ENCODE measurements at places on chromosomes 2 and 18.

GRCh38 chr2:70123829-70124116 lies 36.5 kb downstream of the PCBP1 start:
- DNase-seq = no peak

DNA sequence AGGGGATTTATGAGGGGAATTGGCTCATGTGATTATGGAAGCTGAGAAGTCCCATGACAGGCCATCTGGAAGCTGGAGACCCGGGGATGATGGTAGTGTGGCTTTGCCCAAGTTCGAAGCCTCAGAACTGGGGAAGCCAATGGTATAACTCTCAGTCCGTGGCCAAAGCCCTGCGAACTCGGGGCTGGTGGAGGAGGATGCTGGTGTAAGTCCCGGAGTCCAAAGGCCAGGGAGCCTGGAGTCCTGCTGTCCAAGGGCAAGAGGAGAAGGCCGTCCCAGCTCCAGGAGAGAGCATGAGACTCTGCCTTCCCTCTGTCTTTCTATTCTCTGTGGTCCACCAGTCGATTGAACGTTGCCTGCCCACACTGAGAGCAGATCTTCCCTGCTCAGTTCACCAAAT lies 43.2 kb upstream of the CABLES1 start:
- no peak for DNase-seq

- no peak for DNase-seq
Measured at GRCh38 chr2:64325852-64326577, 127.9 kb upstream of the LGALSL start.

DNA sequence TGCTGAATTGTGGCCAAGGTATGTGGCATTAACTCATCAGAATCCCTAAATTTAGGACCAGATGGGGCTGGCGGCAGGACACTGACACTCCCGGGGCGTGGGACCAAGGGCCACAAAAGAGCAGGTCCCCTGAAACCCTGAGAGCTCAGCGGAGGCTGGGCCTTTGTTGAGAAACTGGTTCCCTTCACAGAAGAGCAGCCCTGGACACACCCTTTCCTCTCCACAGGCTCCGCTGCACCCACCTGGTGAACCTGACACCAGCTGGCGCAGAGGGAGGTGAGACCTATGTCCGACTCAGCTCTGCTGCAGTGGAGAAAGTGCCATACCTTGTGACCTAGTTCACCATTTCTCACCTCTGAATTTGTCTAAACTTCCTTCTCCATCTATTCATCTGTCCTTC lies 119.5 kb downstream of the RTP5 start:
- no peak for DNase-seq

DNA sequence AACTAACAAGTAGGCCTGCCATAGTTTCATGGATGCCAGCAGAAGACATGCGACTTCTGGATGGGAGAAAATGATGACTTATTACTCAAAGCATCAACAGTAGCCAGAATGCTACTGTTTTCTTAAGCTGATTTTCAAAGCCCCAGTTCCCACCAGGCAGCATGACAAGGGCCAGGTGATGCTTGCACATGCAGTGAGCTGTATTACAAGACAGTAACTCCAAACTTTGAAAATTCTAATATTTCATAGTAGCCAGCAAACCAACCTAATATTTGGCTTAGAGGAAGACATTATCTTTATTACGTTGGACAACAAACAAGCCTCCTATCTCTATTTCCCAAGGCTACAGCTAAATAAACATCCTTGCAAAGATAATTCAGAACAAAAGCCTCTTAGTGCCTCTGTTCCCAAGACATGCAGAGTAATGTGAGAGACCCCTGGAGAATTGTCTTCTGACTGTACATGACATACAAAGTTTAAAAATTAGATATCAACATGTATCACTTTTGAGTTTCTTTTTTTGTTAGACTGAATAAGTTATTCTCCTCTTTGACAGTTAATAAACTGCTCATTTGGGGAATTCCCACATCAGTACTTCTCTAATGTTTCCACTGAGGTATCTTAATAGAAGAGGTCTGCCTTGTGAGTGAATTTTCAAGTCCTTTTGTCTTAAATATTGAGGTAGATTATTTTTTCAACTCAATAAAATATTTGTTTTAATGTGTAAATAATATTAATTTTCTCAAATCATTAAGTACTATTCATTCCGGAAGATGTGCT lies 367.6 kb upstream of the CWC22 start:
- DNase-seq = no peak

DNA sequence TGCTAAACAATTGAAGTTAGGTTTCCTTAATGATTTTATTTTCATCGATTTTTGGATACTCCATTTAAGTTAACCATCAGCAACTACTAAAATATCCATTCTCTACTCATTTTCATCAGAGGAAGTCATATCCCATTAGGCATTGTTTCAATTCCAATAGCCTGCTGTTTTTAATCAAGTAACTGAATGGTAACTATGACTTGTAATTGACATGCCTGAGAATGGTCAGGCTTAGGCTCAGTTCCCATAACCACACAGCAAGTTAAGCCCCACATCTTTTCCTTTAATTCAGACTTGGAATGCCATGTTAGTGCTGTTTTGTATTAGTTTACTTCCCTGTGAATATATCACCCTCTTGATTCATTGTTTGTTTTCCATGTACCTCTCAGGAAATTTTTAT lies 398.8 kb downstream of the ARHGAP15 start:
- DNase-seq = no peak

GRCh38 chr2:27915191-27915590 lies 24.7 kb downstream of the BABAM2 start:
- DNase-seq = no peak

GRCh38 chr2:239200646-239201530 lies 199.9 kb downstream of the HDAC4 start:
- DNase-seq = no peak

- no peak for DNase-seq
Measured at GRCh38 chr2:4656326-4656725, 953.0 kb downstream of the DCDC2C start.

DNA sequence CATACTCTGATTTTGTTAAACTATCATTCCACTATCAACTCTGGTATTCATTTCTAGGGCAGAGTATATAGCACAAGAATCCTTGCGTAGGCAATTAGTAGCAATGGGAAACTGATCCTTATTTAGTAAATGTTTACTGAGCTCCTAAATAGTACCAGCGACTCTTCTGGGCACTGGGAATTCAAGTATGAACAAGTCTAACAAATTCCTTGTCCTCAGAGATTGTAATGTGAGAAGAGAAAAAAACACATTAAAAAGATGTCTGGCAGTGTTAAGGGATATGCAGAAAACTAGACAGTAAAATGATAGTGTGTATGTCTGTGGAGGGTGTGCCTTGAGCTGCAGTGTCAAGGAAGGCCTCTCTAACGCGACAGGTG lies 721 bp downstream of the METTL5 start:
- DNase-seq = no peak

GRCh38 chr2:45145073-45145899 lies 136.0 kb upstream of the SIX2 start:
- DNase-seq = no peak

DNA sequence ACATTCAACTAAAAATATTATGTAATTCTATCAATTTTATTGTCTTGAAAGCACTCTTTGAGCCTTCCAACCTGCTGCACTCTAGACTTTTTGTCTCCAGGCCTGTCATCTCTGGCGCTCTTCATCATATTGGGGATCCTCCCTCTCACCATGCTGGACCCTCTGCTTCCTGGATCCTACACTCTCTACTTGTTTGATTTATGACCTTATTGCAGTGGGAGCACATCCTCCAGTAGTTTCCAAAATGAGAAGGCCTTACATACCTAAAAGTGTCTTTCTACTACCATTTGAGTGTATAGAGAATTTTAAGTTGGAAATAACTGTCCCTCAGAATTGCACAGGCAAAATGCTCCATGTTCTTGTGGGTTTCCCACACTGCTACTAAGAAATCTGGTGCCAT lies 25.2 kb downstream of the PNO1 start:
- no peak for DNase-seq

DNA sequence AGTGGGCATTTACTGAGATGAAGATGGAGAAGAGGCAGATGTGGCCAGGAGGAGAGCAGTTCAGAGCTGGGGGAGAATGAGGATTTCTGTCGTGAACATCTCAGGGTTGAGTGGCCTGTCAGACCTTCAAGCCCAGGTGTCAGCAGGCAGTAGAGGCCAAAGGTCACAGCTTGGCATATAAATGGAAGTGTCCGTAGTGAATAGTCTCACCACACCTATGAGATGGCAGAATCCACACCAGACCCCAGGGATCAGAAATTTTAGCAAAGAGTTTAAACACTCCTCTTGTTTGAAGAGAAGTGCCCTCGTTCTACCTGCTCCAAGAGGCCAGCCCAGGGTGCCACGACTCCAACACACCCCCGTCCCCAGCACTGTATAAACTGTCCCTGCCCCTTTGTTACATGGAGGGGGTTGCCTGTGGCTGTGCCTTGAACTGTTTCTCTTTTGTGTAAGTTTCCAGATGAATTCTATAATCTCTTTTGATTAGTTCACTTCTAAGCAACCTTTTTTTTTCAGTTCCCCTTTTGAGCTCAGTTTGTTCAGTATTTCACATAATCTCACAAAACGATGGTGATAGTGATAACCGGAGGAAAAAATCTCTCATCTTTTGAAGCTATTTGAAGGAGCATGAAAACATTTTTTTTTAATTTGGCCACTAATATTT lies 69.0 kb upstream of the TTC39C start:
- no peak for DNase-seq

DNA sequence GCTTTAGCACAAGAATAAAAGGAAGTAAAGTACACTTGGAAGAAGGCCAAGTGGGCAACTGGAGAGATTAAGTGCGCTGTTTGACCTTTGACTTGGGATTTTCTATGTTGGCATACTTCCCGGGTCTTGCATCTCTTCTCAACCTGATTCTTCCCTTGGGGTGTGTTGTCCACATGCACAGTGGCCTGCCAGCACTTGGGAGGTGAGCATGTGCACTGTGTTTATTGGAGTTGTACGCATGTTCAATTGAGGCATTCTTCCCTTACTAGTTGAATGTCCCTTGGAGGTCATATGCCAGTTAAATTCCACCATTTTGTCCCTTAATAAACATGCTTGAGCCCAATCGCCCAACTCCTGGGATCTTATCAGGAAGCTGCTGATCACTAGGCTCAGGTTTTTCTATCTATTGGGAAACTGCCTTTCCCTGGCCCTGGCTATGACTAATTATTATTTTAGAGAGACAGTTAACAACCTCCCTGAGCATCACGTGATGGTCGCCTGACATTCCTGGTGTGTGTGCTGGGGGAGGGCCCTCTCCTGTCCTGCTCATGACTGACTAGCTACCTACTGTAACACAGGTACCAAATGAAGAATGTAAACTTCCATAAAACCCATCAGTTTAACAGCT lies 62.5 kb upstream of the RAPGEF4 start:
- DNase-seq = no peak

- no peak for DNase-seq
Measured at GRCh38 chr2:28653892-28654662, 97.6 kb upstream of the PPP1CB start.

GRCh38 chr2:230944123-230944653 lies 19.1 kb upstream of the GPR55 start:
- no peak for DNase-seq

DNA sequence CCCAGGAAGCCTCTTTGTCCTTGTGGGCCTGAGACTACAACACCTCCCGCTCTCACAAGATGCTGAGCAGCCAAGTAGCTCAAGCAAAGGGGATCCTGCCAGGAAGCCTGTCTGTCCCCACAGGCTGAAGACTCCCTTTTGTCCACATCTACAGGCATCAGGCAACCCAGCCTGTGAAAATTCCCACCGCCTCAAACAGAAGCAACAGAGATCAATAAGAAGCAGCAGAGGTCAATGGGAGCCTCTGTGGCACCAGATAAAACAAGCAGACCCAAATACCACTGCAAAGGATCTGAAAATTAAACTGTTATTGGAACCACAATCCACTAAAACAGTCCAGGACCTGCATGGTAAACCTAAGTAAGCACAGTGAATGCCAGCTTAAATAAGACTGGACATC lies 48.5 kb downstream of the ASXL2 start:
- no peak for DNase-seq

DNA sequence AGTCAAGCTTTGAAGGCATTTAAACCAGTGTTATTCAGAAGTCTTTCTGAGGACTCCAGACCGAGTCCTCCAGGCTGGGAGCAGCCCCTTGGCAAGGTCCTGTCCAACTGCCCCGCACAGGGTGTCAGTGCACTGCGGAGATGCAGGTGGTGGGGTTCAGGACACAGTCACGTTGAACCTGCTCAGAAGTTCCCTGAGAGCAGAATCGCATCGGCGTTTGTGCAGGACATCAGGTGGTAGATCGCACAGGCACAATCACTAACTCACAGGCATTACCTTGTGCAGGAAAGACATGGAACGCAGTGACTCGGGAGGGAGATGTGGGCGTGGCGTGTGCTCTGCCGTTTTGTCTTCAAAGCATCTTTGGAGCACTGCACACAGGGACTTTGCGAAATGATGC lies 10.4 kb downstream of the COPS9 start:
- no peak for DNase-seq

DNA sequence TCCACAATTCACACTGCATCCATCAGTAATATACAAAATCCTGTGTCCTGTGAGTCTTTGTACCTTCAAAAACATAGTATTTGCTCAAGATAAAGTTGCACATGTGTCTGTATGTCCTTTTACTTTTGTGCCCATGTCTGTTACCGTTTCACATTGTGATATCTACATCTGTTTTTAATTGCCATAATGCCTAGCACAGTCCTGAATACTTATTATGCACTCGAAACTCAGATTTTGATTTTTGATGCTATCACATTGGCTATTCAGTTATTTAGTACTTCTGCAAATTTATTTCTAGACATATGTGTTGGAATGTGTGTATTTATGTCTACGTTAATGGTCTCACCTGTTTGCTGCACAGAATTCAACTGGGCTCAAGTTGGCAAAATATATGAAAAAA lies 452.8 kb upstream of the ZEB2 start:
- no peak for DNase-seq

GRCh38 chr18:3790703-3791102 lies 340.7 kb downstream of the TGIF1 start:
- no peak for DNase-seq

GRCh38 chr2:46697830-46698323 lies 217.7 kb downstream of the MCFD2 start:
- DNase-seq = no peak

DNA sequence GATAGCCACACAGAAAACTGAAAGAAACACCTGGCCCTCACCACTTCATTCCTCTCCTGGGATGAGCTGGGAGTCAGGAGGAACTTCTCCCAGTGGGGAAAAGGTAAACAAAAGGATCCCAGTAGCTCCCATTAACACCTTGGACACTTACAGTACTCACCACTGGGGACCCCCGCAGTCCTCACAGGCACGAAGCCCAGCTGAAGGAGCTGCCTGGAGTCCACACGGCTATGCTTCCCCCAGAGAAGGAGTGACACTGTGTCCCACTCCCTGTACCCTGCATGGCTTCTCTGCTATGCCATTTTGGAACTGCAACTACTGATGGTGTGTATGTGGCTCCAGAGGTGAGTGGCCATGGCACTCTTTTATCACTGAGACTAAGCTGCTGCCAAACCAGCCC lies 1565.1 kb downstream of the LRP1B start:
- no peak for DNase-seq

All from left renal cortex interstitium (tissue), 4 donors.